ENCODE measurements at places on chromosomes 12 and 14. TPM values are rescaled to one million over a fixed set of nuclear protein-coding genes. Genes with fewer than 3 reads are reported as not detected.

Gene SLC16A7
- 86.5 TPM for total RNA-seq

Gene TAS2R30
- 1.7 TPM for total RNA-seq

Gene SLC25A29
- total RNA-seq, result 165 TPM

Gene TRMT61A
- total RNA-seq, result 13.5 TPM

GRCh38 chr14:94882401-94882800 lies 112.5 kb upstream of the GSC start:
- no peak for DNase-seq

DNA sequence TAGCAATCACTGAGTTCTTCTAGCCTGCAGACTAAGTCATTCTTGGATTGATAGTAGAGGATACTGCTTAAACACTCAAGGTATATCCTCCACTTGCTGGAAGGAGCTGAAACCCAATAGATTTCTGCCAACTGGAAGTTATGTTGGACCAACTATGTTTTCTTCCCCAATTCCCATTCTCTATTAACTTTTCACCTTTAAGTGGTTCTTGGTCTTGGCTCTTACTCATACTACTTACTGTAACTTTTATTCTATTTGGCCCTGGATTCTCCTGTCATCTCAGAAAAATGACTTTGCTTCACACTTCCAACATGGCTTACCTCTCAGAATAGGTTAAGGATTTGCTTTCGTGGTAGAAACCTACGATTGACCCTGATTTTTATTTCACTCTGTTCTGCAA lies 244.9 kb downstream of the ADAMTS20 start:
- no peak for DNase-seq

DNA sequence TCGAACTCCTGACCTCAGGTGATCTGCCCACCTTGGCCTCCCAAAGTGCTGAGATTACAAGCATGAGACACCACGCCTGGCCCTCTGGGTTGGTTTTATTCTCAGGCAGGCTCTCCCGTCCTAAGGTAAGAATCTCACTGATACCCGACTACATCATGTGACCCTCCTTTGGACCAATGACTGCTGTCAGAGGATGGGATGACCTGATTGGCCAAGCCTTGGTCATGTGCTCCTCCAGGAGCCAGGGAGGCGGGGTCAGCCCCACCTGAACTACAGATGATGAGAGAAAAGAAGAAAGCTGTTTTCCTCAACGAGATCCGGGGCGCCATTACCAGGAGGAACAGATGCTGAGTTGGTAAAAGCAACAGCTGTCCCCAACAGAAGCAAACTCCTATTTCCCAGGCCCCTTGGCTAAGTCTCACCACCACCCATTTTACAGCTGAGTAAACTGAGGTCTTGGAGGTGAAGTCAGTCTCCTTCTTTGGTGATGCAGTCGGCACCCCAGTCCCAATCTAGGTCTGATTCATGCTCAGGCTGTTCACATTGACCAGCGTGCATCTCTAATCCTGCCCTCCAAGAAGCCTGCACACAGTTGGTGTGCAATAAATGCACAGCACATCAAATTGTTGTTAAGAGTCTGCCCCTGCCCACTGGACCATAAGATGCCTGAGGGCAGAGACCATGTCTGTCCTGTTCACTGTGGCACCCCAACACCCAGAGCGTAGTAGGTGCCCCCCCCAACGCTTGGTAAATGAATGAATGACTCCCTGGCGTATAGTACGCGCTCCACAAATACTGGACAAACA lies 118.8 kb downstream of the SCARB1 start:
- no peak for DNase-seq

GRCh38 chr14:56194042-56194441 lies 75.8 kb downstream of the PELI2 start:
- no peak for DNase-seq

DNA sequence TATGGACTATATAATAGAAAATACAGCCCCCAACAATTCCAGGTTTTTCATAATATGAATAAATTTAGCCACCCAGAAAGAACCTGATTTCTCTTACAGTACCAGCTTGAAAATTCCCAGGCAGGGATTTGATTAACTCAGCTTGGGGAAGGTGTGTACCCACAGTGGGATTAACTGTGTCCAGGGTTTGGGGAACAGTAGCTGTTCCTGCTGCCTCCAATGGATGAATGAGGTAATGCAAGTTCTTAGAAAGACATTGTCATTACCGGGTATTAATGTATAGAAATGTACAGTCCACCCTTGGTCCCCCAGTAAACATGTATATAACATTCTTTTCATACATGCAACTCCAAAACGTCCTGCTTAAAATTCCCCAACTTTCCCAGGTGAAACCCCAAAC lies 115.6 kb downstream of the LRIG3 start:
- DNase-seq, result no peak

- no peak for DNase-seq
Measured at GRCh38 chr12:2236506-2237294, 183.9 kb downstream of the CACNA1C start.

GRCh38 chr12:19624491-19624890 lies 185.2 kb downstream of the AEBP2 start:
- DNase-seq, result no peak

GRCh38 chr14:36426836-36427235 lies 93.2 kb downstream of the NKX2-1 start:
- no peak for DNase-seq

DNA sequence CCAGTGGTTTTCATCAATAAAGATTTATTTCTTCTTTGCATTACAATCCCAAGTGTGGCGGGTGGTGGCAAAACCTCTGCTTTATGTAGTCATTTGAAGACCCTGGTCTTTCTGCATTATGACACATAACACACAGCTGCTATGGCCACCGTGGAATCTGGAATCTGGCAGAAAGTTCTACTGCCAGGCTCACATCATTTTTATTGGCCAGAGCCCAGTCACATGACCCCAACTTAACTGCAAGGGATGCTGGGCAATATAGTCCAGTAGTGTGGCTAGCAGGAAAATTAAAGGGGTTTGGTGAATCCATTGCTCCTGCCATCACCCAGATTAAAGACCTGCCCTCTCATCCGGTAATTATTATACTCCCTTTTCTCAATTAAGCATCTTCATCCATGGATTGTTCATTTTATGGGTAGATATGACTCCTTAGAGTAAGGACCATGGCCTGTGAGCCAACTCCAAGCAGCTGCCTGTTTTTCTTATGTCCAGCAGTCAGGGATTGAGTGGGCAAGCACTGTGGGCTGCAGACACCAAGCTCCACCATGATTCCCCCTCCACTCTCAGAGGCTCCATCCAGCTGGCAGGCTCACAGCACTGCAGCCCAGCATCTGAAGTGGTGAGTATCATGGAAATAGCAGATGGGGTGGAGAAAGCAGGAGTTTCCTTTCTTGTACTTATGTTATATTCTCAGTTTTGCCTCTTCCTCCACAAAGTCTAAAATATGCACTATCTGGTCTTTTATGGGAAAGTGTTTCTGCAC lies 1030.7 kb downstream of the AACS start:
- DNase-seq, result no peak

All from mucosa of gallbladder (tissue), 1 donor.